ENCODE measurements at places on chromosomes 4 and X. TPM values are rescaled to one million over a fixed set of nuclear protein-coding genes. Genes with fewer than 3 reads are reported as not detected.

The ARX gene
- not detected for total RNA-seq

DNA sequence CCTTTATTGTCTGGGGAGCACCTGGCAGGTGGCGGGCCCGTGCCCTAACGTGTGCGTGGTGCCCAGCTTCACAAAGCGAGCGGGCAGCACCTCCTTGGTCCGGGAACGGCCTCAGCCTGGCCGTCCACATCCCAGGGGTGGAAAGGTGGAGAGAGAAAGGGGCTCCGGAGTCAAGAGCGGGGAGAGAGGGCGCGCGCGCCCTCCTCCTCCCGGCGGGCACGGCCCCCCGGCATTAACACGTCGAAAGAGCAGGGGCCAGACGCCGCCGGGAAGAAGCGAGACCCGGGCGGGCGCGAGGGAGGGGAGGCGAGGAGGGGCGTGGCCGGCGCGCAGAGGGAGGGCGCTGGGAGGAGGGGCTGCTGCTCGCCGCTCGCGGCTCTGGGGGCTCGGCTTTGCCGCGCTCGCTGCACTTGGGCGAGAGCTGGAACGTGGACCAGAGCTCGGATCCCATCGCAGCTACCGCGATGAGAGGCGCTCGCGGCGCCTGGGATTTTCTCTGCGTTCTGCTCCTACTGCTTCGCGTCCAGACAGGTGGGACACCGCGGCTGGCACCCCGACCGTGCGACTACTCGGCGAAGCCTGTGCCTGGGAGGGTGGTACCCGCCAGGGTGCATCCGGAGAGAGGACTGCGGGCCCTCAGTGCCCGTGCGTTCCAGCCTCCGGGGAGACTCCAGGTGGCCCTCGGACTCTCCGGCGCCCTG lies at the start of gene KIT:
TSS of gene KIT (plus strand) at position 407 of the 701 bp plus-strand sequence. CDS start at position 465, 58 bp downstream.
- DNase-seq, result peak; percentile 60

- no peak for DNase-seq
Observed at GRCh38 chrX:18010253-18010652, 149.2 kb upstream of the RAI2 start.

DNA sequence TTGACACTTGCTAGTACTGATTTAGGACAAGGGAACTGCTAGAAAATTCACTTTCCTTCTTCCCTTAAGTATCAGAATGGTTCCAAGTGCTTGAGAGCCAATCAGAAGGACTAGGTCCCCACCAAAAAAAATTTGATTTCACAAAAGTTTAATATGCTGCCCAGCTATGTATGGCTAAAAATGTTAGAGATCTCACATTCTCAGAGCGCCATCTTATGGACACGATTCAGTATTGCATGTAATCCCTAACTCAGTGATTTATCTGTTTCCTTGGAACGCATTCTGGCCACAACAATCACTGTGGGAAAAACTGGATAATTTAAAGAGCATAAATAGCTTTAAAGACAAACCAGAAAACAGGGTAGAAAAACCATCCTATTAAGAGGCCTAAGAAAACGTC lies 255.1 kb upstream of the GPC4 start:
- no peak for DNase-seq

- no peak for DNase-seq
Observed at GRCh38 chr4:128107766-128108165, 46.7 kb downstream of the LARP1B start.
